Stimulated activated CD4-positive, alpha-beta T cell treated with anti-CD3 and anti-CD28 coated beads, TNF-alpha, amount 100 ng/mL, for 24 hours (primary cell): ENCODE measurements at places on chromosomes 5 and 9.
A peak's percentile ranks its signal among the peaks of the same experiment; 100 is the strongest.

- no peak for DNase-seq
These were observed 104.6 kb downstream of the INSYN2B start for GRCh38 chr5:169875731-169876130.

DNA sequence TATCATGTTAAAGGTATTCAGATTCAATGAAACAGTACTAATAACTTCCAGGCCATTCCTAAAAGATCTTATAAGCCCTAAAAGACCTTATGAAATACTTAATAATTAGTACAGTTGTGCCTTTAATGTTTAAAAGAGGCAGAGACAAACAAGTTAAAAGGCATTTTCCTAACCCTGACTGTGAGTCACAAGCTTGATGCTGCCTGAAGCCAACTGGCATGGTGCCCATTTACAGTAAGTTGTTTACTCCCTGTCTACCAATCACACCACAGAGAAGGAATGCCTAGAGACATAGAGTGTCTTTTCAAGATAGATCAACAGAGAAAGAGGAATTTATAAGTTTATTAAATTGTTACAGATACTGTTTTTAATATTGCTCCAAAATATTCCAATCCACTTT lies 47.8 kb downstream of the NR3C1 start:
- DNase-seq: no peak

- DNase-seq: no peak
These were observed 158.7 kb downstream of the EBF1 start for GRCh38 chr5:158940977-158941376.

DNA sequence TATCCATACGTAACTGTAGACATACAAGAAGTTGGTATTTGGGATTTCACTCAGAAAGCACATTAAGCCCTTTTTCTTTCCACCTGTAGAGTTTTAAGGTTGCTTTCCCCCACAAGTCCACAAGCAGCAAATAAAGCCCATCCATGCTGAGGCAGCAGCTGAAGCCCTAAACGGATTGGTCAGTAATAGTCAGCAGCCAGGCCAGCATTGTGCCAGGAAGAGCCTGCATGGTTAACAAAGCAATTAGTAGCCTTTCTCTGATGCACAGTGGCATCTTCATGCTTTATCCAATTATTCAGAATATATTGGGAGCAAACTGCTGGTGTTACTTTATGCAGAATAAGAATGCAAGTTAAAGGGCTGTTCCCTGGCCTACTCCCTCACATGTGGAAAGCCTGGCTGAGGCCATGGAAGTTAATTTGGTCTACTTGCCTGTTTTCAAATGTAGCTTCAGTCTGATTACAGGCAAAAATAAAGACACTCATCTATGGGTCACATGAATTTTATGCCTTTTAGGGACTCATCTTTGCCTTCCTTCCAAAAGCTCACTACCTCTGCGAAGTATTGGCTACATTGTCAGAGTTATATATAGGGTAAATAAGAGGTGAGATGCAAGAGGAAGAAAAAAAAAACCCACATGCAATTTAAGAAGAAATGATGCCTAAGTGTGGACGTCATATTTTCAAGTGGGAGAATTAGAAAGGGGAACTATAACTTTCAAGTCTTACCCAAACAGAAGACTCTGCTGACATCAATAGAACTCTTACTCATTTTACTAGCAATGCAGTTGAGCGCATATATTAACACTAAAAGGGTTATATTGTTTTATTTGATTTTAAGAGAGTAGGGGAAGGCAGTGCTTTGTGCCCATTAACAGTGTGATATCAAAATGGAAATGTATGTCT lies 15.9 kb downstream of the EBF1 start:
- DNase-seq: no peak

DNA sequence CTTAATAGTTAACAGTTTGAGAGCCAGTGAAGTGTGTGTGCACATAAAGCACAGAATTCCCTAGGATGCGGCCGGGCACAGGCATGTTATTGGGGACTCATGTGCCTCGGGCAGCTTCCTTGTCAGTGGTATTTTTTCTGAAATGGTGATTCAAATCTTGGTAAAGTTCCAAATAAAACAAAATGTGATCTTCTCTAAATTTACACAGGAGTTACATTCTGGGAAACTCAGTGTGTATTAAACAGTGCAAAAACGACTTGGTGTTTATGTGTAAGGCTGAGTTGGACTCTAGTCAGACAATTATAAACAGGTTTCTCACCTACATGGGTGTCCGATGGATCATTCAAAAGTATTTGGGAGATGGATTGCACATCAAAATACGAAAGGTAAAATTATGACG lies 48.9 kb downstream of the BOD1 start:
- no peak for DNase-seq

DNA sequence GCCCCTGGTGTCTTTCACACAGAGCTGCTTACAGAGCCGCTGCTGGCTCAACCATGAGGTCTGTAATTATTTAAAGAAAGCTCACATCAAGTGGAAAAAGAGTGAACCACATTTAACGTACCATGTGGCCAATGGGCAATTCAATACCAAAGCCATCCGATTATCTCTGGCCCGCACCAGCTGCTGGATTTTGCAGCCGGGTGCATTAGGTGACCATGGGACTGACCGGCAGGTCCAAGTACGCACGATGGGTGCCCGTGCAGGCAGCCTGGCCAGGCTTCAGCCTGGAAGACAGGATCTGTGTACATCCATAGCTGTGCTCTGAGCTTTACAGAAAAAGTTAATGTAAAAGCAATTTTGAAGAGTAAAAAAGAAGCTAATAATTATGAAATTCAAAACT lies 20.5 kb downstream of the PPARGC1B start:
- no peak for DNase-seq

DNA sequence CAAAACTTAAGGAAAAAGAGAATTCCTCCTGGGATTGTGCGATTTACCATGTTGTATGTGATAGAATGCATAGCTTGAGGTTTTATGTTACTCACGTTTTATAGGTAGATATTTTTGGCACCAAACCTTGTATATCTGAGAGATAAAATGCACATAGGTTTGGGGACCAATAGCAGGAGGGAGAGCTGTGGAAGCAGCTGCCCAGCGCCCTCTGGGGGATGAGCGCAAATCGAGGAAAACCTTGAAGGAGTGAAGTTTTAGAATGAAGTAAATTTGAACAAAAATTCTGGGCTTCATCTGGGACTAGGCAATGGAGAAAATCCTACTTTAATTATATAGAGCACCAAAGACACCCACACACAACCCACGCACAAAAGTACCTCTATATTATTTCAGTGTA lies 197.0 kb downstream of the ADCY2 start:
- no peak for DNase-seq

DNA sequence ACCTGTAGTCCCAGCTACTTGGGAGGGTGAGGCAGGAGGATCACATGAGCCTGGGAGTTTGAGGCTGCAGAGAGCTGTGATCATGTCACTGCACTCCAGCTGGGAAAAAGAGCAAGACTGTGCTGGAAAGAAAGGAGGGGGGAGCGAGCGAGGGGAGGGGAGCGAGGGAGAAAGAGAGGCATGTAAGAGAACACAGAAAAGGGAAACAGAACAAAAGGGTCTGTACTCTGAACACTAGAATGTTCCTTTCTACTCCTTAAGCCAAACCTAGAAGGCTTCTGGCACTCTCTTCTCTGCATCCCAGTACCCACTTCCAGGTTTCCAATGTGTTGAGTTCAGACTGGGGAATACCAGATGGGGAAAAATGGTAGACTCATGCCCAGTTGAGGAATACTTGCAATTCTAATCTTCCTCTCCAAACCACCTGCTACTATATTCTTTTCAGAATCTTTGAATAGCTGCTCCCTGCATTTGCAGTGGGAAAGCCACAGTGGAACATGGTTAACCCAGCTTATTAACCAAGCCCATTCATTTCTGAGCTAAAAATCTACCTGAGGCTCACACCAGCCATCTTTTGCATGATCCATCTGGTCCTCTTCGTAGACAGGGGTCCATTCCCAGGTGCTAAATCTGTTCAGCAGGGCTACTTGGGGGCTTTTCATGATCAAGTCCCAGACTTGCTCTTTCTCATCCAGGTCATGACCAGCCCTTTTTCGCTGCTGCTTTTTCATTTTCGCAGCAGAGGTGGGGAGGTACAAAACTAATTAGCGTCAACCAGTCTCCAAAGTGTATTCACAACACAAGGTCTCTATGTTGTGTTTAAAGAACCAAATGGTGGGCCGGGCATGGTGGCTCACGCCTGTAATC lies 34.9 kb downstream of the SEMA4D start:
- DNase-seq: no peak

DNA sequence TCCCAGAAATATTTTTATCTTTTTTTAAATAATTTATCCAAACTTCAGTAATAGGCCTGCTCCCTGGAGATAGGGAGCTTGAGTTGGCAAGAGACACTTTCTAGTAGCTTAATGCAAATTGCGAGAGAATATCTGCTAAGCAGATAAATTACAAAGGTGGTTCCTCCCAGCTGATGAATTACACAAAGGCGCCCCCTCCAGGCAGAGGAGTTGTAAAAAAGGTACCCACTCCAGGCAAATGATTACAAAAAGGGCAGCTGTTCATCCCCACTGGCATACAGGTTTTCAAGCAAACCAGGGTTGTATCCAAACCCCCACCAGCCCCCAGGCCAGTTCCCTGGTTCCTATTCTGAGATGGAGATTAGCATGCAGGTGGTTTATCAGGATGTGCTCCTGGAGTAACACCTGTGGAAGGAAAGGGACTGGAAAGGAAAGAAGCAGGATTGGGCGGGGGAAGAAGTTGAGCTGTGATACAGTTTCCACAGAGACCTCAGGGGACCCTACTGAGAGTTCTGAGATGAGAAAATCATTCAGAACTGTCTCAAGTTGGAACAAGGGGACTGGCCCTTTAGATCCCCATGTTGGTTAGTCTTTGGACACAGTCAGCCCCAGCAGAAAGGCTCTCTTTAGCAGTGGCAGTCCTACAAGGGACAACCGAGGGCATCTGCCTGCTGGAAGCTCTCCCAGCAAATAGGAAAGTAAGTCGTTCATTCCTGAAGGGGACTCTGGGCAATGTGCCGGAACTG lies 25.5 kb downstream of the ESM1 start:
- DNase-seq: peak; percentile 43

GRCh38 chr5:149188383-149188782 lies 47.1 kb downstream of the ABLIM3 start:
- DNase-seq: no peak

DNA sequence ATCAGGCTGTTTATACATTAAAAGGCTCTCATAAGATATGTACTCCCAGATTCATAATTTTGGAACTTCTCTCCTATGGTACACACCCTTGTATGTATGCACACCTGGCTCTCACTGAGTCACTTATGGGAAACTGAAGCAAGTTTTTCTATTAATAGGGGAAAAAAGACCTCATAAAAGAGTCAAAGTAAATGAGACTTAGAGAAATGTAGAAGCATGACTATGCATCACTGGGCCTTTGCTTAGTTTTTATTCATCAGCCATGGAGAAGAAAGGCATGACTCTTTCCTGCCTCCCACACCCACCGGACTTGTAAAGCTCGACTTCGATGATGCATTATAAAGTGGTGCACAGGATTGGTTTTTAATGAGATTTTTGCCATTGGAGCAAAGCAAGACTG lies 28.2 kb downstream of the MTAP start:
- no peak for DNase-seq

- DNase-seq: no peak
These were observed 22.7 kb upstream of the SMIM23 start for GRCh38 chr5:171762903-171763302.

- no peak for DNase-seq
These were observed 403.7 kb downstream of the LRRC70 start for GRCh38 chr5:62982348-62982747.

DNA sequence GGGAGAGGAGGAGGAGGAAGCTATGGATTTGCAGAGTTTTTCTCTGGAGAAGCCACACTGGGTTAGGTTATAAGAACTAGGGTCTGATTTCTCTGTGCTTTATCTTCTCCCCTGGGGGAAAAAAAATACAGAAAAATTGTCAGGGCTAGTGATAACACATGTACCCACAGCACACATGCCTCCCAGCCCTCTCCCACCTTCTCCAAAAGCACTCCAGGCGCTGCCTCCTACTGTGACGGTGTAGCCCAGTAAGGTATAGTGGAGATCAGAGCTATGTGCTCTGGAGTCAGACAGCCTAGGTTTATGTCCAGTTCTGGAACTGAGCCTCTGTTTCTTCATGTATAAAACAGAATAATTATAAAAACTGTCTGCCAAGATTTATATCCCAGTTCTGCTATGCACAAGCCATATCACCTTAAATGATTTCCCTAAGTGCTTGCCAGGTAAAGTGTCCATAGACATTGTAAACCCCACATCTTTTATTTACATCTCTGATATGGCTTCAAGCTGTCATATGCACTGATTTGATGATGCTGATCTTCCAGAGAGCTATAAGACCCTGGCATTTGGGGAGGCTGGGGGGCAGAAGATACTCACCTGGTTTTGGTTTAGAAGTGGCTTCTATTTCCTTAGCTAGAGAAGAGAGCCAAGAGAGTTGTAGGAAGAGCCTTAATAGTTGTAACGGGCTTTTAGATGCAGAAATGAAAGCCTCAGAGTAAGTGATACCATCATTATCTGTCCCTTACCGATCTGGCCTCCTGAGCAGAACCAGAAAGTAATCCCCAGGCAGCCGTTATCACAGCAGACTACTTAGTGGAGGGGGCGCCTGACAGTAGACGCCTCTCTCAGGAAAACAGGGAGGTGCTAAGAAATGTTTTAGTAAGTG lies 7.6 kb downstream of the SLC1A3 start:
- no peak for DNase-seq

GRCh38 chr5:142484821-142485387 lies 160.1 kb upstream of the SPRY4 start:
- no peak for DNase-seq

DNA sequence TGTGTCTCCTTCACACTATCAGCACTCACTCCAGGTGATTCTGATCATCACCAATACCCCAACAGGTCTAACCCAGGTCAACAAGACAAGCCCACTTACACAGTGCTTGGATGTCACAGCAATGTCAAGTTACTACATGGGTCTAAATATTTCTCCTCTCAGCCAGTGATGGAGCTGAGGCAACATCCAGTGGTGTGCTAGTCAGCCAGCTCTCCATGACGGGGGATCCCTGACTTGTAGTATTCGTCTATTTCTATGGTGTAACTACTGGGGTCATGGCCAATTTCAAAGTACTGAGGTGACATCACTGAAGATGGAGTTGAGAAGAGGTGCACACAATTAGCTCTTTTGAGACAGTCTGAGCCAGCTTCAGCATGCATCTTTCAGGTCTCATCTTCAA lies 31.1 kb downstream of the ADRB2 start:
- DNase-seq: no peak

DNA sequence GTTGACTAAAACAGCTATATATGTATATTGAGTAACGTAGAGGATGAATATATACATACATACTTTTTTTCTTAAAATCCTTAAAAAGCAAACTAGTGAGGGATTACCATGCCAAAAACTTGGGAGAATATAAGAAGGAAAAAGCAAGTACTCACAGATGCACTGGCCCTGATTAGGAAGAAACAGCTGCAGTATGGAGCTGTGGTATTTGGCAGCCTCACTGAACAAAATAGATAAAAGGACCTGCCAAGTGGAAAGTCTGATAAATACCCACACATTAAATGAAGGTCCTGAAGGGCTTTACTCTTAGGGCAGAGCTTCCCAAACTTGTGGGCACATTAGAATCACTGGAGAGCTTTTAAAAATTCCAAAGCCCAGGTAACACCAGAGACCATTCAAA lies 80.6 kb downstream of the FEM1C start:
- DNase-seq: no peak

- no peak for DNase-seq
These were observed 964.9 kb downstream of the MAT2B start for GRCh38 chr5:164470312-164470711.

- DNase-seq: no peak
These were observed 412 bp downstream of the FGF18 start for GRCh38 chr5:171419688-171420430.

GRCh38 chr5:125002727-125003598 lies 256.5 kb upstream of the ZNF608 start:
- DNase-seq: no peak
